ENCODE measurements at places on chromosomes 7 and 10. TPM values are rescaled to one million over a fixed set of nuclear protein-coding genes. Genes with fewer than 3 reads are reported as not detected.

PTPRN2 gene
- total RNA-seq: 4.7 TPM

ADAMTS14 gene
- total RNA-seq: not detected

GRCh38 chr7:70952311-70952710 is 179.6 kb upstream of the GALNT17 start:
- DNase-seq: no peak

DNA sequence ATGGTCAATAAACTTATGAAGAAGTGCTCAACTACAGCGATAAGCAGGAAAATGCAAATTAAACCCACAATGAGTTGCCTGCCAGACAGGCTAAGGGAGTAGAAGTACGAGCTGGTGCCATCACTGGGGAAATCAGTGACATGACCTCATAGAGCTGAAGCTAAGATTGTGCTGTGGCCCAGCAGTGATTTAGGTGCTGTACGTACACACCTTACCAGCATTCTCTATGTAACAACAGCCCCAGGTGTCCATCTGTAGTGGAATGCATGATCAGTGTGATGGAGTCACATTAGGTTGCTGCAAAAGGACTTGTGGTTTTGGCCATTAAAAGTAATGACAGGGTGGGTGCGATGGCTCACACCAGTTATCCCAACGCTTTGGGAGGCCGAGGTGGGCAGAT is 5.7 kb upstream of the TECPR1 start:
- DNase-seq: no peak

- no peak for DNase-seq
These were observed 825 bp downstream of the MRPL32 start for GRCh38 chr7:42932811-42933591.
